ENCODE measurements at places on chromosomes 7 and 10.

GRCh38 chr7:75637854-75638593 lies 100.7 kb downstream of the HIP1 start:
- DNase-seq, result no peak

- DNase-seq, result no peak
Measured at GRCh38 chr10:49303711-49304110, 4.7 kb downstream of the C10orf71 start.

DNA sequence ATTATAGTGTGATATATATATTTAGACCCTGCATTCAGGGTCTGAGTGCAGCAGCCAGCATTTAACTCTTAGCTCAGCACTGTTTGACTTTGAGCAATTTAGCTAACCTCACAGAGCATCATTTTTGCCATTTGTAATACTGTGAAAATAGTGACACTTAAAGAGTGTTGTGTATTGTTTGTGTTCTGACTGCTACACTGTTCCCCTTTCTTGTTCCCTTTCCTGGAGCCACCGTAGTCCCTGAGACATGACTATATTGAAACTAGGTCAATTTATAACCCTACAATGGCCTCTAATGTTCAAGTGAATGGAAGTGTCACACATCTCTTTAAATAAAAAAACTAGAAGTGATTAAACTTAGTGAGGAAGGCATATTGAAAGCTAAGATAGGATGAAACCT lies 20.3 kb upstream of the CD36 start:
- DNase-seq, result no peak

DNA sequence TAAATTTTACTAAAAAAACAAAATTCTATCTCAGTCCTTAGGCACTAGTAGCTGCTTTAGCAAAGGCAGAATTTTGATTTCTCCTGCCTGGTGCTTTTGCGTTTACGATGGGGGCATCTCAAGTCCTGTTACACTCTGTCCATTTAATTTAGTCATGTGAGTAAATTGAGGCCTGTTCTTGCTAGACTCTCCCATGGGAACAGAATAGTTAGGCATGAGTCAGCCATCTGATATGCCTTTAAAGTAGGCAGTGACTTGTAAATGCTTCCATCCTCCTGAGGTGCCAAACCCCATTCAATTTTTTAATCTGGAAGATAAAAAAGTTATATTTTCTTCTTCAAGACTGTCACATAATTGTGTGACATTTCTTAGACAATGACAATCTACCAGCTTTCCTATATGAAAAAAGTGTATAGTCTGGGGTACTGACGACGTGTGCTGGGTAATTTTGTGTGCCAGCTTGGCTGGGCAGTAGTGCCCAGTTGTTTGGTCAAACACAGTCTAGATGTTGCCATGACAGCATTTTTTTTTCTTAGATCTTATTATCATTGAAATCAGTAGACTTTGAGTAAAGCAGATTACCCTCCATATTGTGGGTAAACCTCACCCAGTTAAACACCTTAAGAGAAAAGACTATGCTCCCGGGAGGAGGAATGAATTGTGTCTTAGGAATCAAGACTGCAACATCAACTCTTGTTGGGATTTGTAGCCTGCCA lies 603.4 kb downstream of the SORCS1 start:
- no peak for DNase-seq

GRCh38 chr10:69878038-69878437 lies 76.3 kb downstream of the COL13A1 start:
- no peak for DNase-seq

- DNase-seq, result no peak
Measured at GRCh38 chr7:108308276-108308675, 148.0 kb downstream of the NRCAM start.

GRCh38 chr7:82741493-82741892 lies 297.9 kb upstream of the CACNA2D1 start:
- DNase-seq, result no peak

DNA sequence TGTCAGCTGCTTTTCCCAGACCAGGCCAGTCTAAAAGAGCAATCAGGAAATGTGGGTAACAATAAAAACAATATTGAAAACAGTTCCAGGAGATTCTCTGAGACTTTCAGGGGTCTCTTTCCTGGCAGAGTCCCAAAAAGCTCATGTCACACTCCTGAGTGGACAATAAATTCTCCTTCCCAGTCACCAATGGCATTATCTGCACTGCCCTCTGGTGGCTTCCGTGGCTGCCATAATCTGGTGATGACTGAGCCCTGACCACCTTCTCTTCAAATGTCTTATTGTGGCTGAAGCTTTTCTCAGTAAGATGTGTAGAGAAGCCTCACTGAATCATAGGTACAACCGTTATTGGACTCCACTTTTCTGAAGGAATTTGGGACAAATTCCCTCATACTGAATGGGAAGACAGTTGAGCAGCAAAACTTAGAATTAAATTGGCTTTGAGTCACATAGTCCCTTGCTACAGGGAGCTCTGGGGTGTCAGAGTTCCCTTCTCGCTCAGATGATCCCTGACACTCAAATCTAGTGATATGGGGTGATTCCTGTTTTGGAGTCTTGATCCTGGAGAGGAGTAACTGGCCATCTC lies 24.4 kb upstream of the ASAH2 start:
- no peak for DNase-seq

GRCh38 chr10:5976512-5977470 lies 552 bp downstream of the IL15RA start:
- DNase-seq, result no peak

DNA sequence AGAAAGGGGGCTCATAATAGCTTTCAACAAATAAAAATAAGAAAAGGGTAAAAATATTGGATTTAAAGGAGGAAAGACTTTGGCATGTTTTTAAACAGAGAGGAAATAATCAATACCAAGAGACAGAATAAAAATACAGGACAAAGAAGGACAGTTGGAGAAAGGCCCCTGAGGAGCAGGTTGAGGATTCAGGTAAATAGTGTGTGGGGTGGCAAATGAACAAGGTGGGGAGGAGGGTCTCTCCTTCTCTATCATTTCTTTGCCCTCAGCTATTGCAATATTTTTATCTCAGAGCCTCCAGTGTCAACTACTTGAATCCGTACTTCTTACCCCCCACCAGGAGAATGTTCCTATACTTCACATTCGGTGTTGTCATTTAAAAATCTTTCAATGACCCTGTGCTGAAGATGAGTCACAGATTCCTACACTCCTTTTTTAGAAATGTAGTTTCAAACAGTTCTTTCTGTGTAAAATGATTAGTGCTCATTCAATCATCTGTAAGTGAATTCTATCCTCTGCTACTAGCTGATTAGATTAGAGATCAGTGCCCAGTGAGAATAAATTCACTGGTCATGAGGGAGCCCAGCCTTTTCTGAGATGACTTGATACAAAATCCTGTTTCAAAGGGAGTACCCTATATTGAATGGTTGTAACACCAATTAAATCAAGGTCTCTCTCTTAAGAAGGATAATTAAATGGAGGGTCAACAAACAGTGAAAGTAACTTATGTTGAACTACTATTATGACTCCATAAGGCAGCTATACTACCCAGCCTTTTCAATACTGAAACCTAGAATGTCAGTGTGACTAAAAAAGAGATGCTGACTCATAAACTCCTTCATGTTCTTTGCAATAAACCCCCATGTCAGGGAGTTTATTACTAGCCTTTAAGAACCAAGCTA lies 50.4 kb upstream of the WNT16 start:
- DNase-seq, result no peak

Measured in stimulated activated CD8-positive, alpha-beta memory T cell treated with anti-CD3 and anti-CD28 coated beads, Interleukin-2, amount 100 ng/mL, for 1 hour (primary cell).